SK-N-MC (cell line): ENCODE measurements at places on chromosomes 2 and 18.

DNA sequence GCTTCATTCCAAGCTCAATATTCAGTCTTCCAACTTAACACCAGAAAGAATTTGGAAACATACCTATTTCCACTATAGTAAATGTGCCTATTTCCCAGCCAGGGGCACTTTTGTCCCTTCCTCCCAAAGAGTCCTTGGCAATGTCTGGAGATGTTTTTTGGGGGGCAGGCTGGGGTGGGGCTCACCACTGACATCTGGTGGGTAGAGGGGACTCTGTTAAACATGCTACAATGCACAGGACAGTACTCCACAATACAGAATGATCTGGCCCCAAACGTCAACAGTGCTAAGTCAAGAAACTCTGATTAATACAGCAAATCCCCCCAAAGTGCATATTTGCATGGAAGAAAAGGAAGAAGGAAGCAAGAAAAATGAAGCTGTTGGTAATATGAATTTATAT is 61.7 kb downstream of the SMIM21 start:
- DNase-seq: no peak

GRCh38 chr2:95289253-95289652 is 7.9 kb upstream of the KCNIP3 start:
- no peak for DNase-seq

- no peak for DNase-seq
These were observed 343.0 kb downstream of the NYAP2 start for GRCh38 chr2:225742487-225742886.

- no peak for DNase-seq
These were observed 94.2 kb upstream of the SP3 start for GRCh38 chr2:174059178-174059883.

- no peak for DNase-seq
These were observed 21.5 kb upstream of the MFSD2B start for GRCh38 chr2:23988371-23988770.

DNA sequence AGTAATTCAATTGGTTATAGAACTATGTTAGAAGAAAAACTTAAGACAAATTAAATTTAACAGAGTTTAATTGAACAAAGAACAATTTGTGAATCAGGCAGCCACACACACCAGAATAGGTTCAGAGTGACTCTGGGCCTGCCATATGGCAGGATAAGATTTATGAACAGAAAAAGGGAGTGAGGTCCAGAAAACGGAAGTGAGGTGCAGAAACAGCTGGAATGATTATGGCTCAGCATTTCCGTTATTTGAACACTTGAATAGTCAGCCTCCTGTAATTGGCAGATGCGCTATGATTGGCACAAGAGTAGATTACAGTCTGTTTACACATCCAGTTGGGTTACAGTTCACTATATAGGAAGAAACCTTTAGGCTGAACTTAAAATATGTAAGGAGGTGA is 99.0 kb downstream of the MBD2 start:
- no peak for DNase-seq
